Fibroblast of pulmonary artery (primary cell): ENCODE measurements at places on chromosomes 12 and 14.

DNA sequence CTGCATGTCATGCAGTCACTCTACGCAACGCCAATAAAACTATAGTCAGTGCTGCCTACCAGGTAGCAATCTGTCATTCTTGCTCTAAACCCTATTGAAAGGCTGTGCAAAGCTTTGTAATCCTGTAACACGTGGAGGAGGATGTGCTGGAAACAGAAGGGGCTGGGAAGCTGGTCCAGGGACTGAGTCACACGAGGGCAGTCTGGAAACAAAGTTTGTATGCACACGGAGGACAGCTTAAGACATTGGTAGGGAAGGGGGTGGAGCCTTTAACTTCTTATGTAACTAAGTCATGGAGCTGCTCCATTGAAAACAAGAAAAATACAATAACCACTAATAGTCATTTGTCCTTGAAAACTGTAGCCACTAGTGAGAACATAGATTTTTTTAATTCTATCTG, 128.0 kb downstream of the BCAT1 start:
- peak; percentile 74 for DNase-seq

GRCh38 chr12:127771546-127771945, 495.4 kb upstream of the TMEM132C start:
- no peak for DNase-seq

DNA sequence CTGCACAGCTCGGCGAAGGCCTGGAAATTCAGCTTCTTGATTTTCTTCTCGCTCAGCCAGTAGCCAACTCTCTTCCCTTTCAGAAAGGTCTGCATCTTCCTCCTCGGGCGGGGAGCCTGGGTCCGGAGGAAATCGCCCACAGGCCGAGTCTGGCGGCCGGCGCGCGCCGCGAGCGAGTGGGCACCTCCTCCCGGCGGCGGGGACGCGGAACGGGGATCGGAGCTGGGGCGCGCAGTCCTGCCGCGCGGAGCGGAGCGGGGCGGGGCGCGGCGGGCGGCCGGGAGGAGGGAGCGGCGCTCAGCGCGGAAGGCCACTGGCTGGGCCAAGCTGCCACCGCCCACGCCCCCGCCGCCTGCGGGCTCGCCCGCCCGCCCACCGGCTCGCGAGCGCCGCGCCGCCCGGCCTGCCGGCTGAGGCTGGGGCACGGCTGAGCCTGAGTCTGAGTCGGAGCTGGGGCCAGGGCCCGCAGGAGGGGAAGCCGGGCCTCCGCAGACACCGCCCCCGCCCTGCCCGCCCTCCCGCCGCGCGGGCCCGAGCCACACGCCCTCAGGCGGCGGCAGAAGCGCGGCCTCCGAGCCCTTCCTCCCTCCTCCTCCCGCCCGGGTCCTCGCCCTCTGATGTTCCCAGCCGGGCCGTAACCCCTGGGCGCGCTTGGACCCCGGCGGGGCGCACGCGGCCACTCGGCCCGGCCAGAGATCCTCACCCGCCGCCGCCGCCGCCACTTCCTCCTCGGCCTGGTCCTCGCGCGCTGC, 480 bp downstream of the ITPK1 start:
- peak; percentile 83 for DNase-seq

DNA sequence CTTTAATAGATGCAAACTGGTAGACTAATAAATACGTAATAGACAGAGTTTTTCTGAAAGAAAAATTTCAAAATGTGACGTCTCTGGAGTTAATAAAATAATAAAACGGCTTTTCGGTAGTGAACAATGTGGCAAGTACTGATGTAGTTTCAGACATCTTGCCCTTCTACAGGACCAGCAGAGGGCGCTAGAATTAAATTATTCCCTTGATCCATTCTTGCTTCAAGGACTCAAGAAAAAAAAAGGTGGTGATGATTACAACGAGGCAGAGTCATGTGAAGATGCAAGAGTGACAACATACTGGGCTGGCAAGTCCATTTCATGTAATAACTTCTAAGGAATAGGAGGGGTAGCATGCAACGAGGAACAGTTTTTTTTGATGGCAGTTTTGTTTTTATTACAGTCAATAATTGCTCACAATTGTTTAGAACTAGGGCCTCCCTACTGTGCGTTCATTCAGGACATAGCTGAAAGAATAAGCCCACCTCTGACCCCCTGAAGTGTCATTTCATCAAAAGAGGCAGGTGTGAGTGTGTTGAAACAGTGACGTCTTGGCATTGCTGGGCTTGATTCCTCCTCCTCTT, 101.0 kb upstream of the GZMB start:
- DNase-seq = peak; percentile 82

GRCh38 chr12:123754041-123754772, 7.9 kb upstream of the DNAH10 start:
- no peak for DNase-seq

GRCh38 chr14:74255281-74255680, 16.0 kb downstream of the VSX2 start:
- no peak for DNase-seq

- DNase-seq = no peak
Observed at GRCh38 chr12:54452628-54453027, 20.8 kb downstream of the GTSF1 start.

GRCh38 chr12:52438305-52439301, 4.4 kb upstream of the KRT75 start:
- no peak for DNase-seq

DNA sequence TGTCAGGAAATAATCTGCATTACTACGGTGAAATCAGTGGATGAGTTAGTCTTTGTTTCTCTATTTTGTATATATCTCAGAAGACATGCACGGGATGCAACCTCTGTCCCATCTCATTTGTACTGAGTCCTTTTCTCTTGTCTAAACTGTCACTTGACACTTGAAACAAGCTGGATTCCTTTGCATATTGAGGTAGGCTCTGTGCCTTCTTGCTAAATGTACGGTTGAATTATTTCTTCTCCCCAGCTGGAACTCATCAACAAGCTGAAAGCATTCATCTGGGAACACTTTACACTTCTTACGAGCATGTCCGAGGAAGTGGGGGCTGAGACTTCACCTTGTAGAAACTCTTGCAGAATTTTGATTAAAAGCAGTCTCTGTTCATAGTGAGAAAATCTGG, 119.5 kb downstream of the VEZT start:
- DNase-seq = peak; percentile 11

DNA sequence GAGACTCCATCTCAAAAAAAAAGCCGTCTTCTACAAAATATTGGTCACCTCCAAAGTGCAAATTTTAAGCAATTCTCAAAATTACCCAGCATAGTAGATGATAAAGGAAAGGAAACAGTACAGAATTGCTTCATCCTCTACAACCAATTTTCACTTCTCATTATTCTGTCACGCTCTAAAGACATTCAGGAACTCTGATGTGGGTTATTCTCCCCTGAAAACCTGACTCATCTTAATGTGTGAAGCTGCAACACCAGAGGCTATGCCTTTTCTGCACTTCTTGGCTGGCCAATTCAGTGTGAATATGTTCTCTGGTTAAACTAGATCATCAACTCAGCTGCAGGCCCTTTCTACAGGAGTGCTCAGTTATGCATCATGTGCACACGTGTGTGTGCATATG, 11.0 kb downstream of the PTGER2 start:
- no peak for DNase-seq

DNA sequence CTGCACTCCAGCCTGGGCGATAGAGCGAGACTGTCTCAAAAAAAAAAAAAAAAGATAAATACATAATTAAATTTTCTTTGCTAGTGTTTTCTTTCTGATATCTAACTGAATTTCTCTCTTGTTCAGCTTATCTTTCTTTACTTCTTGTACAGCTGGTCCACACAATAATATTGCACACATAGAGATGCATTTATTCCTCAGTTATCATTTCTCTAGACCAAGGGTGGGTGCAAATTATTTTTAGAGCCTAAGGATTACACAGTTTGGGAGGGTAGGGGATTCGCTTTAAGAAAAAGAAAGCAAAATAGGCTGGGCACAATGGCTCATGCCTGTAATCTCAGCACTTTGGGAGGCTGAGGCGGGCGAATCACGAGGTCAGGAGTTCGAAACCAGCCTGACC, 17.9 kb downstream of the A2ML1 start:
- DNase-seq = no peak

DNA sequence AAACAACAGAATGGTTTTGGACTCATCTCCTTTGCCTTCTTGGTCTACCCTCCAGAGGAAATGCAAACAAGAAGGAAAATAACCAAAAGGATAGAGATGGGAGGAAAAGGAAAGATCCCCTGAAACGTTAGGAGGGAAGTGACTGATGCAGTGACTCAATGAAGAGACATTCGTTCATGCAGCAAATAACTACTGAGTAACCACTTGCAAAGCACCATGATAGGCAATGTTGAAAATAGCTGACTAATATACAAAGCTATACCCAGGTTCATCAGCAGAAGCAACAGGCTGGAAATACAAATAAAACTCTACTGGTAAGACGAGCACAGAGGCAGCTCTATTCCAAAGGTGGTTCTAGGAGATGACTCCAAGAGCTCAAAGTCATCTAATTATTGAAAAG, 41.8 kb downstream of the R3HDM2 start:
- peak; percentile 81 for DNase-seq

DNA sequence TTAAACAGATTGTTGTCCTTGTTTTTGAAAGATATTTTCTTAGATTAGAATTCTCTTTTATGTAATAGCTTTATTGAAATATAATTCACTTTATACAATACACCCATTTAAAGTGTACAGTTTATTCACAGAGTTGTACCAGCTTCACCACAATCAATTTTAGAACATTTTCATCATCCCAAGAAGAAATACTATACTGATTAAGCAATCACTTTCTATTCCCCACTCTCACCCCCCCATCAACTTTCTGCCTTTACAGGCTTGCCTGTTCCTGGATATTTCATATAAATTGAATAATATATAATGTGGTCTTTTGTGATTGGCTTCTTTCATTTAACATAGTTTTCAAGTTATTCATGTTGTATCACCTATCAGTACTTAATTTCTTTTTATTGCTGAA, 44.4 kb downstream of the ARHGAP5 start:
- no peak for DNase-seq

- no peak for DNase-seq
Observed at GRCh38 chr12:102652645-102653313, 172.4 kb upstream of the IGF1 start.

GRCh38 chr14:89955022-89955744, 544 bp upstream of the TDP1 start:
- DNase-seq = no peak

- no peak for DNase-seq
Observed at GRCh38 chr12:100566887-100567637, 6.4 kb upstream of the GAS2L3 start.

DNA sequence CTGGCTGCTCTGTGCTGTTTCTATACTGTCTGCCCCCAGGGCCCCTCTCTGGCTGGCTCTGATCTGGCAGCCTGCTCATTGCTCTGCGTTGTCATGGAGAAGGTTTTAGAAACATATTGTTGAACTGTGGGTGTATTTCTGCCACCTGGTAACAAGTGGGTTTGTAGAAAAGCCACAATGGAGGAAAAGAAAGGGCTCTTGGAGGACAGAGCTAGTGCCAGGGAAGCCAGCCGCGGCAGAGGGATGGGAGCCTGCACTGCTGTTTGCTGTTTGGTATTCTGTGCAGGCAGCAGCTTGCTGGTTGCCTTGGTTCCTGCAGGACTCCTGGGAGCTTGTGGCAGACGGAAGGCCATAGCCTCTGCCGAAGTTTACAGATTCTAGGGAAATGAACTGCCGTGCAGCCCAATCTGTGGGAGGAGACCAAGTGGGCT, 15.1 kb downstream of the CCDC177 start:
- no peak for DNase-seq

DNA sequence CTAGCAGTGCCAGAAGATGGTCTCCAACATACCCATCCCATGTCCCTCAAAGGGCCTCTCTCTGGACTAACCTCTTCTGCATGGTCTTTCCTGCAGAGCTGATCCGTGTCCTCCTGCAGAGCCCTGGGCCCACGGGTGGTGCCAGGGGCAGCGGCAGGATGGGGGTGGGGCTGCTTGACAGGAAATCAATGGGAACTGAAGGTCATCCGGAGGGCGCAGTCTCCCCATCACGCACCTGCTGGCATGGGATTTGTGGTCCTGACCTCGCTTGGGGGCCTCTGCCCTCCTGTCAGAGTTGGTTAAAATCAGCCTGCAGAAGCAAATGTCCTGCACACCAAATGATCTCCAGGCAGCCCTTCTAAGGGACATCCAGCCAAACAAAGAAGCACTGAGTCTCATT, 110.2 kb downstream of the DPF3 start:
- no peak for DNase-seq

GRCh38 chr12:2892246-2892645, 1.6 kb downstream of the TULP3 start:
- DNase-seq = no peak

GRCh38 chr14:97200245-97200644, 403.1 kb downstream of the VRK1 start:
- DNase-seq = no peak

DNA sequence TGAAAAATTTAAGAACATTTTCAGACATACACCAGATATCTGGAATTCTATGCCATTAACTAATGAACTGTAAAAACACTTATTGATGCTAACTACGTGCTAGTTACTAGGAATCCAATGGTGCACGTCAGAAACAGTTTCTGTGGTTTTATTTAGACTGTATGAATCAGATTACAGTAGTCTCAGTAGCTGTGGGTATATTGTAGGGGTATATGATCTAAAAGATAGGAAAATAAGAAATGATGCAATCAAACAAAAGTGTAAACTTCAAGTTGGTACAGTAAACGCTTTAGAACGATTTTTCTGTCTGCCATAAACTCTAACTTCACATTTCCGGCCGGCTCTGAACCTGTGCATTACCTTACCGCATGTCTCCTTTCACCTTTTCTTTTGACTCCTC, 2.3 kb downstream of the ABCC9 start:
- no peak for DNase-seq

- DNase-seq = no peak
Observed at GRCh38 chr12:116331876-116332275, 54.4 kb upstream of the MED13L start.

DNA sequence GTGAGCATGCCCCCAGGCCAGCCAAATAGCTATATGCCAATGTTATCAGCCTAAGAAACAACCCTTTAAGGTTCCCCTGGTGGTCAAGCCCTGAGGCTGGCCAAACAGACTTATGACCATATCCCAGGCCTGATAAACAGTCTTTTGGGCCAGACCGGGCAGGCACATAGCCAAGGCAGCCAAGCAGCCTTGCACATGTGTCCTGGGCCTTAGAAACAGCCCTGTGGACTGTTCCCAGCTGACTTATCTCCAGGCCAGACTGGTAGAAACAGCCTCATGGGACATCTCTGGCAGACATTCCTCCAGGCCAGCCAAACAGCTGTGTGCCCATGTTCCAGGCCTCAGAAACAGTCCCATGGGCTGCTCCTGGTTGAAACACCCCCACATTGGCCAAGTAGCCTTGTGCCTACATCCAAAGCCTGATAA, 295.0 kb upstream of the MGAT4C start:
- DNase-seq = peak; percentile 31
